T-helper 2 cell treated with Interferon-gamma antibody and Interleukin-4, amounts not matched to agents 100 ng/mL and 5 ng/mL, for 36 hours (primary cell): ENCODE measurements at places on chromosomes 16 and 17. TPM values are rescaled to one million over a fixed set of nuclear protein-coding genes. Genes with fewer than 3 reads are reported as not detected.

The KRT17 gene
- 0.86 TPM in 1 of 2 replicates, not detected in the other for total RNA-seq

The GAS2L2 gene
- total RNA-seq = not detected in 2 replicates

The PDIA2 gene
- total RNA-seq = not detected in 2 replicates

The FBXW10 gene
- not detected in 2 replicates for total RNA-seq

The PROCA1 gene
- total RNA-seq = 5.9 and 6.9 TPM in 2 replicates

The TP53TG3 gene
- total RNA-seq = not detected in 2 replicates

The GPR179 gene
- total RNA-seq = not detected in 2 replicates
